ENCODE measurements at places on chromosomes 16 and 17.
A peak's percentile ranks its signal among the peaks of the same experiment; 100 is the strongest.

DNA sequence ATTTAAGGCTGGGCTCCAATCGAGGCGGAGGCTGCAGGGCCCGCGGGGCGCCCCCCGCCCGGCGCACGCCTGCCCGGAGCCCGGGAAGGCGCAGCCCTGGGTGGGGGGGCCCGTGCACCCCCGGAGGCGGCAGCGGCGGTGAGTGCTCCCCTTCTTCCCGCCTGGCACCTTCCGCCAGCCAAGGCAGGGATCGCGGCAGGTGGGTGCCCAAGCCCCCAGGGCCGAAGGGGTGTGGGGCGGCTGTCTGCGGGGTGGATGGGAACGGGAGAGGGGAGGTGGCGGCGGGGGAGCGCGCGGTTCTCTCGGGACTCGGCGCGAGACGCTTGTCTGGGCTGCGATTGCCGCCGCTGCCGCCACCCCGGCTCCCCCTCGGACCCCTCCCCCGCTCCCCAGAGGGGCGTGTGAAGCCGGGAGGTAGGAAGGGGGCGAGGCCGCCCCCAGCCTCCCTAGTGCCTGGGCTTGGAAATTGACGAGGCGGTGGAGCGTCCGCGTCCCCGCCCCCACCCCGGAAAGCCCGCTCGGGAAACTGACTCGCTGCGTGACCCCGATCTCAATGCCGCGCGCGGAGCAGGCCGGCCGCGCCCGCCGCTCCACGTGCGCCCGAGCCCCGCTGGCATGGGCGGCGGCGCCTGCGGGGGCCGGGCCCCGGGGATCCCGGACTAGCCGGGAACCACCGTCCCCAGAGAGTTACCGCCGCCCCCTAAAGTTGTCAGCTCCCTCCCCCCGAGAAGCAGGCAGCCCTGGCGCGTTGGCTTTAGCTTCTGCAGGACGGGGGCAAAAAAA, 231.5 kb downstream of the MRTFB start:
- peak; percentile 43 for DNase-seq

DNA sequence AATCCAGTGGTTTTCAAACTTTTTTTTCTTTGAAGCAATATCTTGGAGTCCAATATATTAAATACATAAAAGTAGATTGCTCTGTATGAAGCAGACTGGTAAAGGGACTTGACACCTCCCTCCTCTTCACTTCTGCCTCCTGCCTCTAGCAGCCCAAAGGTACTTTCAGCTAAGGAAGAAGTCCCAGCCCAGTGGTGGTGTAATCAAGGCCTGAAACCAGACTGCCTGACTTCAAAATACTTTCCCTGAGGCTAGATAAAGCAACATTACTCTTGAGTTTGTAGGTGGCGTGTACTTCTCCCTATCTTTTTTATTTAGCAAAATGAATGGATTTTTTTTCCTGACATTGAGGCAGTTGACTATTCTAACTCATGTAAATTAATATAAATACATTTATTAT, 122.4 kb upstream of the TMEM97 start:
- no peak for DNase-seq

GRCh38 chr16:72974142-72974769, 73.7 kb downstream of the ZFHX3 start:
- no peak for DNase-seq

- no peak for DNase-seq
Observed at GRCh38 chr16:50566014-50566962, 18.1 kb downstream of the NKD1 start.

GRCh38 chr17:77317091-77317750, 176.5 kb downstream of the SEC14L1 start:
- DNase-seq, result no peak

GRCh38 chr16:55982597-55982996, 107.4 kb upstream of the CES5A start:
- no peak for DNase-seq

- DNase-seq, result no peak
Observed at GRCh38 chr16:89378947-89379771, 111.2 kb downstream of the ANKRD11 start.

GRCh38 chr17:31050948-31051347, 43.8 kb upstream of the NF1 start:
- no peak for DNase-seq

DNA sequence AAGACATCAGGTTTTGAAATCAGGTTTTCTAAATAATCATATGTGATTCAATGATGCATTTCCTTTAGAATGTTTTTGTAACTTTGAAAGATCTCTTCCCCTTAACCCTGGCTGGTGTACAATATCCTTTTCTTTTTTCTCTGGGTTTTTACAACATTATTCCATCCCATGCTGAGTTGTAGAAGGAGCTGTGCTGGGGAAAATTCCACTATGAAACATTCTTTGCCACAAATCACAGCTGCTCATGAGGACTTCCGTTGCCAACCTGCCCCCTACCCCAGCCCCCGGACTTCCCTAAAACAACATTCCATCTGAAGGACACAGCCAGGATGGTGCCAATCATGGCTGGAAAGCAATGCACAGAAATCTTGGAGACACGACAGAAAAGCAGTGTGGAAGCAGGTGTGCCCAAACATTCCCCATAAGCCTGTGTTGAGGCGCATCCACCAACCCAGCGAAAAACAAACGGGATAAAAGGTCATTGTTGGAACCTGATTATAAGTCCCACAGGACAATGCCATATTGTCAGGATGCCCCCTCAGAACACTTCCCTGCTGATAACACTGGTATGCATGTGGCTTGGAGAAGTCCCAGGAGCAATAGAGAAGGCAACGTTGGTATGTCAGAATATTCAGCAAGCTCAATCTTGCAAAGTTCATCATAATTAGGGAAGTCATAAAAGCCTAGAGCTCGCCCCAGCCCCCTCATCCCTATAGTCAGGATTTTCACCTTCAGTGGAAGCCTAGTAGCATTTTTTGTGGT, 475.0 kb downstream of the HS3ST3B1 start:
- no peak for DNase-seq

DNA sequence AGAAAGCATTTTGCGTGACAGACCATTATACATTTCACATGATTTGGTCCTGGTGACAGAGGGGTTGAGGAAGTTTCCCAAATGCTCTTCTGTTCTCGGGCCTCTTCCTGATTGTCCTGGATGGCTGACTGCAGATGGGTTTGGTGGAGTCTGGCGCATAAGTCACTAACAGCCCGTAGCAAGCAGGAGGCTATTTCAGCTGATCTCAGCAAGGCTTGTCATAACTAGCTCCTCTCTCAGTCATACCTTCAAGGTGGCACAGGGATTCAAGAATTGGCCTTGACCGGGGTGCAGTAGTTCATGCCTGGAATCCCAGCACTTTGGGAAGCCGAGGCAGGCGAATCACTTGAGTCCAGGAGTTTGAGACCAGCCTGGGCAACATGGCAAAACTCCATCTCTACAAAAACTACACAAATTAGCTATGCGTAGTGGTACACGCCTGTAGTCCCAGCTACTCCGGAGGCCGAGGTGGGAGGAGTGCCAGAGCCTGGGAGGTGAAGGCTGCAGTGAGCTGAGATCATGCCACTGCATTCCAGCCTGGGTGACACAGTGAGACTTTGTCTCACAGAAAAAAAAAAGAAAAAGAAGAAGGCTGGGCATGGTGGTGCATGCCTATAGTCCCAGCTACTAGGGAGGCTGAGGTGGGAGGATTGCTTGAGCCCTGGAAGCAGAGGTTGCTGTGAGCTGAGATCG, 68.9 kb upstream of the HAS3 start:
- DNase-seq, result no peak

GRCh38 chr17:18008496-18009268, 30.3 kb downstream of the ATPAF2 start:
- DNase-seq, result no peak

Data from left cardiac atrium (tissue), 4 donors.